ENCODE measurements at places on chromosomes 6 and 20.

GRCh38 chr6:25913741-25914140, 16.8 kb downstream of the SLC17A2 start:
- DNase-seq = no peak

DNA sequence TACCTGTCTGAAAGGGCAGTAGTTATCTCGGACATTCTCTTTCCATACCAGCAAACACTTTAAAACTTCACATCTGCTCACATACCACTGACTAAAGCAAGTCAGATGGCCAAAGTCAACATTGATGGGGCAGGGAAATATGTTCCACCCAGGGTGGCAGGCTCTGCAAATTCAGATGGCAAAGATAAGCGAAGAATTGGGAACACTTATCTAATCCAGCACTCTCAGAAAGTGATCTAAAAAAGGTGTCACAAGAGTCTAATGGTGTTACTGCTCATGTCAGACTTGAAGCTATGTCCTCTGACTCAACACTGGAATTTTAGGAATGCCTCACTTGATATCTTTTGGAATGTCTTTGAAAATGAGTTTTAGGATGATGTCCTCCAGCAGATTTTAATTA, 1086.2 kb downstream of the KIF16B start:
- no peak for DNase-seq

- no peak for DNase-seq
Measured at GRCh38 chr6:133594652-133595110, 294.2 kb upstream of the TCF21 start.

GRCh38 chr20:14444106-14444505, 106.7 kb upstream of the FLRT3 start:
- no peak for DNase-seq

GRCh38 chr6:16419636-16420336, 181.4 kb downstream of the GMPR start:
- no peak for DNase-seq

- no peak for DNase-seq
Measured at GRCh38 chr6:84916704-84917103, 152.3 kb upstream of the TBX18 start.

GRCh38 chr6:110784610-110784979, 30.7 kb downstream of the CDK19 start:
- no peak for DNase-seq

DNA sequence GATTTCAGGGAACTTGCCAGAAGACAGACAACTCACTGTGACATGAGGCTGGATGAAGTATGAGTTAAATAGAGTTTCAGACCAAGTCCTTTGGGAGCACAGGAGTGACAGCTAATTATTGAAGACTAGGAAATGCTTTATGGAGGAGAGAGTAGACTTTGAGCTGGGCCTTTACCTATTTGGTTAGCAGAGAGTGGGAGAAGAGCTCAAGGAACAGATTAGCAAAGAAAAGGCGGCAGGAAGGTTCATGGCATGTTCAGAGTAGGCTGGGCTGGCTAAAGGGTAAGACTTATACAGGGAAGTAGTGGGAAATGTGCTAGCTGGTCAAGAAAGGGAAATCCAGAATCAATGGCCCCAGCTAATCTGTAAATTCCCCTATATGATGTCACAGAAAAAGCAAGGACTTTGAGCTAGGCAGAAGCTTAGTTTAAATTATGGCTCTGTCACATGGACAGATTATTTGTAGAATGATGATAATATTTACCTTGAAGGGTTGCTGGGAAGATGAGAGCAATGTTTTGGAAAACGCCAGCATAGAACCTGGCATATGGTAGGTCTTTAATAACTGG, 19.0 kb downstream of the CEP250 start:
- DNase-seq = no peak

- DNase-seq = no peak
Measured at GRCh38 chr20:60804918-60805630, 447.0 kb upstream of the CDH4 start.

DNA sequence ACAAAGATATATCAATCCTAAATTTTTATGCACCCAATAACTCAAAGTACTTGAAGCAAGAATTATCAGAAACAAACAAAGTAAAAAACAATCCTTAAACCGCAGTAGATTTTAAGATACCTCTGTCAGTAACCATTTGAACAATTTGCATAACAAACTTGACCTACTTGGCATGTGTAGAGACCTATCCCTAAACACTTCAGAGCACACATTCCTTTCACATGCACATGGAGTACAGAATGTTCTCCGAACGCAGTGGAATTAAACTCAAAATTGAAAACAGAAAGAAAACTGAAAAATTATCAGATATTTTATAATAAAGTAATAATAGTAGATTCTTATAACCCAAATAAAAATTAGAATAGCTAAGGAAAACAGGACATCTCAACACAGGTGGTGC, 162.6 kb upstream of the THBS2 start:
- DNase-seq = no peak

DNA sequence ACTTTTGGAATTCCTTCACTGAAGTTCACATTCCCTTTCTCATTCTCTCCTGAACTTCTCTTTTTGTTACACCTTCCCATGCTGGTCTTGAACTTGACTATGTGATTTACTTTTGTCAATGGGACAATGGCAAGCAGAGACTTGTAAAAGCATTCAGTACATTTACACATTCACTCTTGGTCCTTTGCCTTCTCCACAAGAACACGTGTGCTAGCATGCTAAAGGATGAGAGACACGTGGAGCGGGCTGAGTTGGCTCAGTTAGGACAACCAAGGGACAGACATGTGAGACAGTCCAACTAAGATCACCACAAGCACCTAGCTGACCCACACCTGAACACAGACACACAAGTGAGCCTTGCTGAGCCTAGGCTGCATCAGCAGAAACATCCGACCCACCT, 91.3 kb upstream of the PAK5 start:
- DNase-seq = no peak

GRCh38 chr6:13418844-13419243, 68.6 kb downstream of the GFOD1 start:
- DNase-seq = no peak

DNA sequence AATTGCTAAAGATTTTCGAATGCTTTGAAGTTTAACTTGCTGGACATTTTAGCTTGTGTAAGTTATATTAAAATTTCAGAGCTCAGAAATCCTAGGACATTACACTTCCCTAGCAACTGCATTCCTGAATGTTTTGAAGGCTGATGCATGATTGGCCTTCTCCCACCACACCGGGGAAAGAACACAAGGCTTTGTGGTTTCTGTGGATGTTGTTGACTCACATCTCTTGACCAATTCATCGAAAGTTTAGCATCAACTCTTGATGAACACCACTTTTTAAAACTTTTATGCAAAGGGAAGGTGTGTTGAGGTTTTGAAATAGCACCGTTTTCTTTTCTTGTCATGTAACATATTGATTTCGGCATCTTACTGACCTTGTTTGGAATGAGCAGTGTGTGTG, 81.1 kb downstream of the RIMS1 start:
- no peak for DNase-seq

DNA sequence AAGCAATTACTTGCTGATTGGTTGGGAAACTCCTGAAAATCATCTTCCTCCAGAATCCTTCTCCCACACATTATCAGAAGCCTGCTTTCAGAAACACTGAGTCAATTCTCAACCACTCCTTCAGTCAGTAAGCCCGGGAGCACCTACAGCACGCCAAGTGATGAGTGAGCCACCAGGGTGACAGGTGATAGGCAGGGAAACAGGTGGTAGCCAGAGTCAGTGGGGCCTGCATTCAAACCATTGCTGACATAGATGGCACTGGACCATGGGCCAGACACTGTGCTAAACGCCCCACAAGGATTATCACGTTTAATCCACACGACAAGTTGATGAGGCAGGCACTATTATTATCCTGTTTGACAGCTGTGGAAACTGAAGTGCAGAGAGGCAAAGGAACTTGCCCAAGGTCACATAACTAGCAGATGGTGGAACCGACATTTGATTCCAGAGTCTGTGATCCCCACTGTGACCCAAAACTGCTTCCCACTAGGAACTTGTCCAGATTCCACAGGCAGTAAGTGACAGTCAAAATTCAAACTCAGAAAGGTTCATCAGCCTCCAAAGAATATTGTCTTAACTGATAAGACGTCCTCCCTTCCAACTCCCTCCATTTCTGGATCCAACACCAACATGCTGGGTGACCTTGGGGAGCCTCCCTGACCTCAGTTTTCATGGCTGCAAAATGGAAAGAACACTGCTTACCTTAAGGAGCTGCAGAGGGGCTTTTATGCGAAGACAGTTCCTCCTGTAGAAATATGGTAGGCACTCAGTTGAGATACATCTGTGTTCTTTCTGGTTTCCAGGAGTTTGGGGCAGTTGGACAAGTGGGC, 23.9 kb upstream of the TOP1 start:
- no peak for DNase-seq

DNA sequence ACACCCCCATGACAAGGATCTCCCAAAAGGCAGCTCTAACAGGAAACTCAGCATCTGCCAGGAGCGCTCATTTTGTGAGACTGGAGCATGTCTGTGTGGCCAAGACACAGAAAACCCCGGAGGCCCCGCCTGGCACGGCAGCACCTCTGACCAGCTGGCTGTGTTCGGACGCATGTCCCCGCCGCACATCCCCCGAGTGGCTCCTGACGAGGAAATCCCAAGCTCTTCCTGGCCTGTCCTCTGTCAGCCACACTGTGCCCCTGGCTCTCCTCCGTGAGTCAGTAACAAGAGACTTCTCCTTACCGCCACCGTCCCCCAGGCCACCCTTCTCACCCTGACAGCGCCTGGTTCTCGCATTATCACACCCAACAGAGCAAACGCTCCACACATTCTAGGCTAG, 14.4 kb downstream of the SLC2A4RG start:
- DNase-seq = no peak

Measured in activated CD8-positive, alpha-beta memory T cell treated with anti-CD3 and anti-CD28 coated beads, Interleukin-2, amount 50 U/mL, for 4 hours (primary cell).